ENCODE measurements at places on chromosomes 2 and 18.

DNA sequence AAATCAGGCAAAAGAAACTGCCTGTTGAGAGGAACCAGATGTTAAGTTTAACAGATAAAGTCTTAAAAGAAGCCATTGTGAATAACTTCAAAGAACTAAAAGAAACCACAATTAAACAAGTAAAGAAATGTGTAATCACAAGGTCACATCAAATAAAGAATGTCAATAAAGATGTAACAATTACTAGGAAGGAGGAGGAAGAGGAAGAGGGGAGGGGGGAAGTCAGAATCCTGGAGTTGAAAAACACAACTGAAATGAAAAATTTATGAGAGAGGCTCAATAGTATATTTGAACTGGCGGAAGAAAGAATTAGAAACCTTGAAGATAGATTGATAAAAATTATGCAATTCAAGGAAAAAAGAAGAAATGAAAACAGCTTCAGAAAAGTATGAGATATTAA, 88.4 kb upstream of the CRIM1 start:
- no peak for DNase-seq

DNA sequence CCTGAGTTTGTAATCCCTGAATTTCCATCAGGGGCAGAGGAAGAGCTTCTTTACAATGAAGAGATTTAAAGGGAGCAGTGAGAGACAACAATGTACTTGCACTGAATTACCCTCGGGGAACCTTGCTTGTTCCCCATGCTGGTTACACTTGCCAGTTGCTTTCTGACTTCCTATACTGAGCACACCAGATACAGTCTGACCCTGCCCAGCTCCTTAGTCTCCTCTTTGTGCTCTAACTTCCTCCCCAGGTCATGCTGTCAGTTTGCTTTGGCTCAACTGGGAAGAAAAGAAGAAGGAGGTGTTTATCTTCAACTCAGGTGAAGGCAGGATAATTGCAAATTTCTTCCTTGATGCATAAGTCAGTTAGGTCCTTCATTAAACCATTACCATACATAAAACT, 658.4 kb downstream of the NYAP2 start:
- DNase-seq = no peak

DNA sequence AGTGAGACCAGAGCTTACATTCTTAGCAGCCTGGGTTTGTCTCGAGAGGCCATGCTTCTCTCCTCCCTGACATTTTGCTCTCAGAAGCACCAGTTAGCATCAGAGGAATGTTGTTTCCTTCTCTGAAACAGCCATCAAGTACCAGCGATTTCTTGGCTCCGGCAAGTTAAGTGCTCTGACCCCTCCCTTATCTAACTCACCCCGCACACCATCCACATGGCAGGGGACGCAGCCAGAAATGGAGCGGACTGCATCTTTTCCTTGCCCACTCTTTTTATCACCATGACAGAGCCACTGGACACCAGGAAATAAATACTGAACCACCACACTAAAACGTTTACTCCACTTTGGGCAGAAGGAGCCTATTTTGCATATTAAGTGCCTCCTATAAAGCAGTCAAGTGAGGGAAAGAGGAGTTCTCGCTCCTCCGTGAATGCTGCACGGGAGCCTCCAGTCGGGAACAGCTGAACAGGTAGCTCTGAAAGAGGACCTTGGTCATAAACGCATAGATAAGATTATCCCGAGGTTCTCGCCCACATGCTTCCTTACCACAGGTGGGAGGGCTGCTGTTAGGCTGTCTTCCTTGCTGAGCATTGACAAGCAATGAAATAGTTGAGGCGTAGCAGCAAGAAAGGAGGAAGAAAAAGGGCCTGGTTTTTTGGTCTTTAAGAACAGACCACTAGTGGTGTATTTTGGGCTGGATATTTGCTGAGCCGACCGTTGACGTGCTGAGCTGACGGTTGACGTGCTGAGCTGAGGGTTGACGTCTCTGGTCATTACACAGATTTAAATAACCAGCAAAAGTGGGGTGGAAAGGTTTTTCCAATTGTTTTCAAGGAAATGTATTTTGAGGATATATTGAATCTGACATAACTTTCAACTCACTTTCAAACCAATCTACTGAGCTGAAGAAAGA, 71.4 kb upstream of the ITGB6 start:
- no peak for DNase-seq

DNA sequence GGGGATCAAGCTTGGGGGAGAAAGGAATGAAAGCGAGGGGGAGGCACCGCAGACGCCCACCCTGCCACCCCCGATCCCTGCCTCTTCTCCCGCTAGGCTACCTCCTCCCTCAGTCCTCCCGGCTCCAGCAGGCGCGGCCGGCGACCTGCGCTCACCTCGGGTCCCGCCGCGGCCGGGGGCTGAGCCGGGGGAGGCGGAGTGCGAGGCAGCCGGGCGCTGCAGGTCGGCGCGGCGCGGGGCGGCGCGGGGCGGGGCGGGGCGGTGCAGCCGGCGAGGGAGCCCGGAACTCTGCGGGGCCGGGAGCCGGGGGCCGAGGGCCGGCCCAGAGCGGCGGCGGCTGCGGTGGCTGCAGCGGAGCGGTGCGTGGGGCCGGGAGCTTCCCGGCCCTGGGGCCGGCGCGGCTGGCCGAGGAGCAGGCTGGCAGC, 477 bp downstream of the ACVR1 start:
- no peak for DNase-seq

- DNase-seq = no peak
These were observed 32.9 kb downstream of the CD28 start for GRCh38 chr2:203739351-203739750.

GRCh38 chr2:149814049-149814448, 226.5 kb upstream of the MMADHC start:
- no peak for DNase-seq

DNA sequence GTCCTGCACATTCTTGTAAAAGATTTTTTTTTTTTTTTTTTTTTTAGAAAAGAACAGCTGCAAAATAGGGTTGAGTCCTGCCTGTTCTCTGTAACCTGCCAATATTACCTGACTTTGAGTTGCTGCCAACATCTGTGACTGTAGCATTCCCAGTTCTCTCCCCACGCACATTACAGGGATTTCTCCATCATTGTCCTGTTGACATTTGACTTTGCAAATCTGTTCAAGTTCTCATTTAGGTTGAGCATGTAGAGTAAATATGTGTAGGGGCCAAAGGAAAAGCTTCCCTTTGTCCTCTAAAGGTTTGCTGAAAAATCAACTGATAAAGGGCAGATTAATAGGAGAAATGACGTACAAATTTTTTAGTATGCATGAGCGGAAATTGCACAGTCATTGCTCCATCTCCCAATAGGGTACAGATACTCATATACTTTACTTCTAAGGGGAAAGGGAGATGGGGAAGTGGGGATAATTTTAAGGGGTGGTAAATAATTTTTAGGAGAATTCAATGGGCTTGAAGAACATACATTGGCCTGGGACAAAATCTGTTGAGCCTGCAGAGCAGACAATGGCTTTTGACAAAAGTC, 385.5 kb downstream of the PIK3C3 start:
- no peak for DNase-seq

DNA sequence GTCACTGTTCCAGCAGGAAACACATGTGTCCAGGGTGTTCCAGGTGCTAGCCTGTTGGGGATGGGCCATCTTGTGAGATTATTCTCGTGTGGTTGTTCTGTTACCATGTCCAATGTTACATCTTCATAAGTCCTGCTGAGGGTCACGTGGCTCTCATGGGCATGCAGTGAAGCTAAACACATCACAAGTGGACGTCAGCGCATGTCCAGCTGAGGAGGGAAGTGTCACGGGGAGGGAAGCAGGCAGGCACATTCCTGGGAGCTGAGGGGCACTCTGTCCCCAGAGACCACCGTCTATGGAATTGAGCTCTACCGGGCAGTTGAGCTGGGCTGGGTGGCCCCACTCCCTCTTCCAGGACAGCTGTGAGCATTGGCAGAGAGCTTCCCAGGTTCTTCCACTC, 155.3 kb upstream of the TWIST2 start:
- no peak for DNase-seq

DNA sequence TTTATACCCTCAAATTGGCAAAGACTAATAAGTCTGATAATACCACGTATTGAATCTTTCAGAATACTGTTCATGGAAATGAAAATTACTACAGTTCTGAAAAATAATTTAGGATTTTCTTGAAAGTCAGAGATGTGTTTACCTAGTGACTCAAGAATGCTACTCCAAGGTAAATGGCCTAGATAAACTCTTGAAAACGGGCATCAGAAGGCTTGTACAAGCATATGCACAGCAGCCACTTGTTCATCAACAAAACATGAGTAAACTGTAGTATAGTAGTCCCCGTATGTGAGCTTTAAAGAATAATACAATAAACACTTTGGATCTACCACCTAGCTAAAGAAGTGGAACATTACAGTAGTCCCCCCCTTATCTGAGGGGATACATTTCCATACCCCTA, 157.5 kb downstream of the THADA start:
- no peak for DNase-seq

- DNase-seq = no peak
These were observed 45.4 kb downstream of the RABL2A start for GRCh38 chr2:113672326-113672932.

DNA sequence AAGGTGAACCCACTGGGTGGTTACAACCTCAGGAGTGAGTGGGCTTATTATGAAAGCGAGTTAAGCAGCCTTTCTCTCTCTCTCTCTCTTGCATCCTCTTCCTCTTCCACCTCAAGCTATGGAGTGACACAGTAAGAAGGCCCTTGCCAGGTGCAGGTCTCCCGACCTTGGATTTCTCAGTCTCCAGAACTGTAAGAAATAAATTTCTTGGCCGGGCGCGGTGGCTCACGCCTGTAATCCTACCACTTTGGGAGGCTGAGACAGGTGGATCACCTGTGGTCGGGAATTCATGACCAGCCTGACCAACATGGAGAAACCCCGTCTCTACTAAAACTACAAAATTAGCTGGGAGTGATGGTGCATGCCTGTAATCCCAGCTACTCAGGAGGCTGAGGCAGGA, 14.4 kb downstream of the MYCN start:
- DNase-seq = no peak
